ENCODE measurements at places on chromosomes 7 and 10.

DNA sequence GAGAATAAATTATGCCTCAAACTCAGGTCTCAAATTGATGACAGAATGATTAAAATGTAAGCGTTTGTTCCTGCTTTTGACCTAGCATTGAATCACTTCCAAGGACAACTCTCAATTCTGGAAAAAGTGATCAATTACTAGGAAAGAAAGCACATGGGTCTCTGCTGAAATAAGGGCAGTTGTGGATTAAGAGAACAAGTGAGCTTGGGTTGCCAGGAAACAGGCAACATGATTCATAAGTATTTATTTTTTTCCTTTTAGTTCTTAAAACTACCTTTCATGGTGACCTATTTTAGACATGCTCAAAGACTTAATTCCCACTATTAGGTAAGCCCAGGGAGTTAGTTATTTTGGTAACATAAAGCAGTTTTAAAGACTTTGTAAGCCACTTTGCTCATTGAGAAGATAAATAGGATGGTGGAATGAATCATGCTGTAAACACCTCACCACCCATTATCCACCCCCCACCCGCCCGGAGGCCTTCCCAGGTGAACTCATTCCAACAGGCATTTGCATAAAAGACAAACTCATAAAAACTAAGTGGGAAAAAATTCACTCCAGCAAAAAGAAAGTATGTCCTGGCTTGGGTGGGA lies 728.3 kb downstream of the SORCS1 start:
- no peak for DNase-seq

DNA sequence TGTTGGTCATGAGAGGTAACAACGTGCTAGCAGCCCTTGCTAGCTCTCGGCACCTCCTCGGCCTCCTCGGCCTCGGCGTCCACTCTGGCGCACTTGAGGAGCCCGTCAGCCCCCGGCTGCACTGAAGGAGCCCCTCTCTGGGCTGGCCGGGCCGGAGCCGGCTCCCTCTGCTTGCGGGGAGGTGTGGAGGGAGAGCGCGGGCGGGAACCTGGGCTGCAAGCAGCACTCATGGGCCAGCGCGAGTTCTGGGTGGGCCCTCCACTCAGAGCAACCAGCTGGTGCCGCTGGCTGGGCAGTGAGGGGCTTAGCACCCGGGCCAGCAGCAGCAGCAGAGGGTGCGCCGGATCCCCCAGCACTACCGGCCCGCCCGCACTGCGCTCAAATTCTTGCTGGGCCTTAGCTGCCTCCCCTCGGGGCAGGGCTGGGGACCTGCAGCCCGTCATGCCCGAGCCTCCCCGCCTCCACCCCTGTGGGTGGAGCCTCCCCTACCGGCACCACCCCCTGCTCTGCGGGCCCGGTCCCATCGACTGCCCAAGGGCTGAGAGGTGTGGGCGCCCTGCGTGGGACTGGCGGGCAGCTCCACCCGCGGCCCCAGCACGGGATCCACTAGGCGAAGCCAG lies 96.1 kb downstream of the PAXIP1 start:
- DNase-seq = no peak

DNA sequence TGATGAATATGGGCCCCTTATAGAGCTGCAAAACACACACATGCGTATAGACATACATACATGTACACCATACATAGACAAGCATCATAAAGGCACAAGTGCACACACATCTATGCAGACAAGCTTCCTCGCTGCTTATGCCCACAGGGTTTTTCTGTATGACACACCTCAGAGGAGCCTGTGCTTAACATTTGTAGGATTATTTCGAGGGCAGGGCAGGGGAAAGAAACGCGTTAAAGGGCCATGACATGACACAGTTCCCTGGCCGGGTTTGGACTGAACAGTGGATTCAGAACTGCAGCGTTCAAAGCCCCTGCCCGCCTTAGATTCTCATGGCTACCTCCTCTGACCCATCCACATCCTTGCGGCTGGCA lies 44.8 kb downstream of the CHST3 start:
- no peak for DNase-seq

GRCh38 chr7:74708569-74709275 lies 51.2 kb downstream of the GTF2I start:
- DNase-seq = no peak

DNA sequence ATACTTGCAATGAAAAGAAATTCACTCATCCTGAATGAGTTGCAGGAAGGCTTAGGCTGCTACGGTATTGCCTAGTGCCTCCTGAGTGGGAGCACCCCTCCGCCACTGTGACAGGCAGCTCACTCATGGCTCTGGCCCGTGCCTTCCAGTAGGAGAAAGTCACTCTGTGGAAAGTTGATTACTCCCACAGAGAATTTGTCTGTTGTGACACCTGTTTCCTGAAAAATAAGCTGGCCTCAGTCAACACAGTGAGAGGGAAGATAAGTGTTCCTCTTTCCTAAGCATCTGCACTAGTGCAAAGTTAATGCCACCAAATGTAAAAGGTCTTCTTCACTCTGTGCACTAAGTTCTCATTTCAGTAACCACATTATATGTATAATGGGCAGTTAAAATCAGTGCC lies 158.8 kb upstream of the INHBA start:
- DNase-seq = no peak

DNA sequence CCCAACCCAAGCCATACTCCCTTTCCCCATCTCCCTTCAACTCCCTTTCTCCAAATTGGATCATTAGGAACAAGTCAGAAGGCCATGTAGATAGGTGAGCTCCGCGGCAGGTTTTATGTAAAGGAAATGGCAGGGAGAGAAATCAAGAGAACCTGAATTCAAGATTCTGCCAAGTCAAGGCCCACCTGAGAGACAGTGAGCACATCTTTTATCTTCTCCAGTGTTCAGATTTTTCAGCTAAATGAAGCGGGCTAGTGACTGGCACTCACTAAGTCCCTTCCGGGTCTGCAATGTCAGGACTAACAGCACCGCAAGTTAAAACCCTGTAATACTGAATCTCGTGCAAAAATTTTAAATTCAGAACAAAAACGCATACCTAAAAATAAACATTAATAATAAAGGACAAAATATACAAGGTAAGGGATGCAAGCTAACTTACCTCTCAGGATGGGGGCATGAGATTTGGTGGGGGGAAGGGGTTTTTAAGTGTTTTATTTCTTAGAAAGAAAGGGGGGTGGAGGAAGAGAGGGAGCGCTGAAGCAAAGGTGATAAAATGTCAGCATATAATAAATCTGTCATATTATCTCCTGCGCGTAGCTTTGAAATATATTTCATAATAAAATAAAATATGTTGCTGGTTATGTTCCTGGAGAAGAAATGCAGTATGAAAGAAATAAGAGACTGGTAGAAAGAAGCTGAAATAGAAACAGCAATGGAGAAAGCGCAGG lies 17.6 kb downstream of the TCAF1 start:
- DNase-seq = no peak

- no peak for DNase-seq
Measured at GRCh38 chr7:133303931-133304330, 51.1 kb downstream of the EXOC4 start.

DNA sequence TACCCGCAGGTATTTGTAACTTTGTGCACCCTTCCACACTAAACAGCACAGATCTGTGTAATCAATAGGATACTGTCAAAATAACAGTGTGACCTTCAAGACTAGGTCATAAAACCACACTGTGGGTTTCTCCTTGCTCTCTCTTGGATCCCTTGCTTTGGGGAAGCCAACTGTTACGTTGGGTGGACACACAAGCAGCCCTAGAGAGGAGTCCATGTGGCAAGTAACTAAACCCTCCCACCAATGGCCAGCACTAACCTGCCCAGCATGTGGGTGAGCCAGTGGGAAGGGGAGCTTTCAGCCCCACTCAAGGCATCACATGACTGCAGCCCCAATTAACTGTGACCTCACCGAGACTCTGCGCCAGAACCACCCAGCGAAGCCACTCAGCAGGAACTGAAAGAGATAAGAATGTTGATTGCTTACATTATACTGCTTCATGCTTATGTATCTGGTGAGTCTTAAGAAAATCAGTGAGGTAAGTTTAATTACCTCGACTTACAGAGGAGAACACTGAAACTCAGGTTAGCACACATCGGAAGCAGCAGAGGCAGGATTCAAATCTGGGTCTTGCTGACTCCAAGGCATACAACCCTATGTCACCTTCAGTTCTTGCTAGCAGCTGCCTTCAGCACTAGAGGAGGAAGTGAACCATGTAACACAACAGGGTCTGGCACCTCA lies 9.4 kb upstream of the ZC3HAV1 start:
- DNase-seq = no peak

GRCh38 chr10:114584419-114584818 lies 73.7 kb downstream of the ABLIM1 start:
- DNase-seq = no peak

- DNase-seq = no peak
Measured at GRCh38 chr10:130053561-130053960, 57.1 kb downstream of the C10orf143 start.

- DNase-seq = no peak
Measured at GRCh38 chr7:99381664-99382075, 7.1 kb downstream of the ARPC1B start.

DNA sequence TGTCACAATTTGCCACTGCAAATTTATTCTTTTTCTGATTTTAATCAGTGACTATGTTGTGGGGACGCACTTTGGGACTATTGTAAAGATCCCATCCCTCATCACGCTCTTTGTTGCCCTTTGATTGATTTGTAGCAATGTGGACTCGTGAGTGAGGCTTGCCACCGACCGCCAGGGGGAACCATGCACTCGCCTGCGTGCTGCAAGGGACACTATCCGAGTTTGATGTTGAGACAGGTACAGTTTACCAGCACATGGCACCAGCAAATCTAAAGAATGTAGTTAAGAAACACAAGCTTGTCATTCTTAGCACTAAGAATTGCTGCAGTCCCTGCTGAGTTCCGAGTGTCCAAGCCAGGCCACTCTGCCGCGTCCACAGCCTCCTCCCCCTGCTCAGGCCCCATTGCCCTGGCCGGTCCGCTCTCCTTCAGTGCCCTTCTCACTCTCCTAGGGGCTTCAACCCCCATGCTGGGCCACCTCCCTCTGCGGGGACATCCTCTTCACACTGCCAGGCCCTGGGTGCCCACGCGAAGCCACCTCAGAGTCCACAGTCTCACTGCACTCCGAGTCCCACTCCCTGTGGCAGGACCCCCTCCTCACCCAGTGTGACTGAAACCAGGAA lies 2.0 kb upstream of the SFTPA2 start:
- no peak for DNase-seq

Data from NCI-H1436 treated with DMSO at 0.1 percent for 48 hours (cell line).